ENCODE measurements at places on chromosomes 16 and 17.

DNA sequence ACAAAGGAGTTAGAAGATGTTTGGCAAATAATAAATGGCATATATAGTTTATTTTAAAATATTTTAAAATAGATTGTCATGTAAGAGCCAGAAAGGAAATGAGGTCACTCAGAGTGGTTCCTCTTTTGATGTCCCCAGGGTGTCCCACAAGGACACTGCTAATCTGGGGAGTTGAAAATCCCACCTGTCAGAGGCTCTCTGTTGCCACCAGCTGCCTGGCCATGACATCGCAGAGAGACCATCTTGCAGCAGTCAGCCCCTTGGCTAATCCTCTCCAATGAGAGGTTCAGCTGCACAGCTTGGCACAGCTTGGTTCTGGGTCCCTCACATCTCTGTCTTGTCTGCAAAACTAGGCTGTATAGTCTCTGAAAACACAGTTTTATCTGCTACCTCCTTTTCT, 11.0 kb upstream of the RBFOX1 start:
- no peak for DNase-seq

DNA sequence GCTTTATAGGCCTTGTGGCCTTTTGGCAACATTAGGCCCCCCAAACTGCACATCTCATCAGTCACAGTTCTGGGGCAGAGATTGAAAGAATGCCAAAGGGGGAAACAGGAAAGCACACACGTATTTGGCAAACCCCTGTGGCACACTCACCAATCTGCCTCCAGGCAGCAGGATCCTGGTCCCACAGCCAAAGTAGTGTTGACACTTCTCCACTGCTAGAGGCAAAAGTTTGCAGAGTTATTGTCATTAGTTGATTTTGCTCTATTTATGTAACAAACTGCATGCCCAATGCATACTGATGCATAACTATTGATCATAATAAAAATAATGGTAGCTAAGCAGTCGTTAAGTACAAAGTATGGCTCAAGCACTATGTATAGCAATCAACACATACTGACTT, 45.1 kb downstream of the CCT6B start:
- no peak for DNase-seq

GRCh38 chr16:68097088-68097487, 11.9 kb downstream of the NFATC3 start:
- no peak for DNase-seq

GRCh38 chr17:43841282-43841681, 5.7 kb upstream of the CD300LG start:
- no peak for DNase-seq
